Endothelial cell of umbilical vein (primary cell): ENCODE measurements at places on chromosomes 5 and 9. TPM values are rescaled to one million over a fixed set of nuclear protein-coding genes. Genes with fewer than 3 reads are reported as not detected.

The PALM2AKAP2 gene
- total RNA-seq = not detected in 2 replicates

DNA sequence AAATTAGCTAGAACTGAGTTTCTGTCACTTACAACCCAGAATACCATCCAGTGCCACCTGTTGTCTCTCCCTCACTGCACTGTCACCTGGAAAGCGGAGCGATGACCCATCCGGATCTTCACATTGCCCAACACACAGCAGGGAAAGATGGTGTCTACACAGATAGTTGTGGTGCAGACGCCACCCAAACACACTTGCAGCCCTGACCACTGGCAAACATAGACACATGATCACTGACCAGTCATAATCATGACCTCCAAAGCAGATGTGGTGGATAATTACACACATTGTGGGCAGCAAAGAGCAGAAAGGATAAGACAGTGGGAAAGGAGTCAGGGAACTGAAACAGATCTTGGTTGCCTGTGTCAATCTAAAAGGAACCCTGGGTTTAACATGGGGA lies 64.7 kb downstream of the GABBR2 start:
- no peak overlapping the region for H3K4me3 ChIP-seq
- no peaks in the 10 kb centered on the region for H3K4me1 ChIP-seq
- H3K36me3 ChIP-seq = no peaks in the 10 kb centered on the region

GRCh38 chr5:135053278-135053677 lies 19.2 kb upstream of the PITX1 start:
- no peak overlapping the region for H3K4me3 ChIP-seq
- H3K27me3 ChIP-seq = peaks cover 59% of the 10 kb centered on the region
- DNase-seq = no peak
- no peaks in the 10 kb centered on the region for H3K4me1 ChIP-seq
- no peaks in the 10 kb centered on the region for H3K36me3 ChIP-seq

The SV2C gene
- 0.07 TPM in 1 of 2 replicates, not detected in the other for total RNA-seq

GRCh38 chr9:92534674-92535073 lies 1.1 kb downstream of the ECM2 start:
- no peaks in the 10 kb centered on the region for H3K4me1 ChIP-seq
- no peak overlapping the region for H3K4me3 ChIP-seq

- H3K36me3 ChIP-seq = no peaks in the 10 kb centered on the region
- no peak for DNase-seq
- no peak overlapping the region for H3K4me3 ChIP-seq
Observed at GRCh38 chr5:147044572-147045273, 166.2 kb upstream of the PPP2R2B start.

- H3K36me3 ChIP-seq = no peaks in the 10 kb centered on the region
- no peak for DNase-seq
- H3K27ac ChIP-seq = no peak overlapping the region
- H3K4me3 ChIP-seq = no peak overlapping the region
Observed at GRCh38 chr5:162824360-162824759, 613.0 kb upstream of the CCNG1 start.

DNA sequence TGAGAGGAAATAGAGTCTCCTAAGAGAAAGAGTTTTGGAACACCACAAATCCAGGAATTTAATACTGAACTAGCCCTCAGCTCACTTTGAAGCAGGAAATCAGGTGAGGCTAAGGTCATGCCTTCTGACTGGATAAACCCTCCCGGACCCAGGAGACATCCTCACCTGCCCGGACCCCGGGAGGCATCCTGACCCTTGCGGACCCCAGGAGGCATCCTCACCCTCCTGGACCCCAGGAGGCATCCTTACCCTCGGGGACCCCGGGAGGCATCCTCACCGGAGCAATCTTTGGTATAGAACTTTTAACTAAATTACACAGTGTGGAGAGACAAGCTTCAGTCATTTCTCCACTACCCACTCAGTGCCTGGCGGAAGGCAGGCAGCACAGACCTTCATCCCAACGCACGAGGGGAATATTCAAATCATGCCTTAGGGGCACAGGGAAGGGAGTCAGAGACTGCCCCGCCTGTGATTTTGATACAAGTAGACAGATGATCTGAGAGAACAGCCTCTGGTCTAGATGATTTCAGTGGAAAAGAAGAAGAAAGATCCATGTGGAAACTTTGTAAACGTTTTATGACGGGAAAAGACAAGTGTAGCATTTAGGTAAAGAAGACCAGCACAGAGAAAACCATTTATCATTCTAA lies 21.3 kb downstream of the STXBP1 start:
- no peak overlapping the region for H3K4me3 ChIP-seq
- no peaks in the 10 kb centered on the region for H3K36me3 ChIP-seq
- DNase-seq = peak; percentile 12

- no peaks in the 10 kb centered on the region for H3K36me3 ChIP-seq
- H3K27me3 ChIP-seq = no peaks in the 10 kb centered on the region
- H3K4me3 ChIP-seq = no peak overlapping the region
- H3K4me1 ChIP-seq = peaks cover 41% of the 10 kb centered on the region
Observed at GRCh38 chr5:172902497-172903472, 56.4 kb upstream of the RPL26L1 start.
